ENCODE measurements at places on chromosomes 13 and 19.

GRCh38 chr19:17105556-17105955, 30.0 kb downstream of the MYO9B start:
- no peak for DNase-seq

- no peak for DNase-seq
Observed at GRCh38 chr13:40315416-40316064, 350.9 kb downstream of the FOXO1 start.

DNA sequence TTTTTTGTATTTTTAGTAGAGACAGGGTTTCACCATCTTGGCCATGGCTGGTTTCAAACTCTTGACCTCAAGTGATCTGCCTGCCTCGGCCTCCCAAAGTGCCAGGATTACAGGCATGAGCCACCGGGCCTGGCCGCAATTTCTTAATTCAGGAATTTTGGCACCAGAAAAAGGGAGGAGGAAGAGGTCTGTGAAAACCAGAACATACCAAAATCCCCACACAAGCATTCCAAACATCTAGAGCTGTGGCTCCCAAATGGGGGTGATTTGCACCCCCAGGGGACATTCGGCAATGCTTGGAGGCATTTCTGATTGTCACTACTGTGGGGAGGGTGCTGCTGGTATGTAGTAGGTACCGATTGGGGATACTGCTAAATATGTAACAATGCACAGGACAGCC, 40.2 kb upstream of the ABCC4 start:
- no peak for DNase-seq

GRCh38 chr19:38318660-38319059, 985 bp upstream of the KCNK6 start:
- DNase-seq = no peak

- DNase-seq = no peak
Observed at GRCh38 chr13:99961636-99962035, 9.9 kb downstream of the ZIC5 start.
